ENCODE measurements at places on chromosomes 11 and 22.

DNA sequence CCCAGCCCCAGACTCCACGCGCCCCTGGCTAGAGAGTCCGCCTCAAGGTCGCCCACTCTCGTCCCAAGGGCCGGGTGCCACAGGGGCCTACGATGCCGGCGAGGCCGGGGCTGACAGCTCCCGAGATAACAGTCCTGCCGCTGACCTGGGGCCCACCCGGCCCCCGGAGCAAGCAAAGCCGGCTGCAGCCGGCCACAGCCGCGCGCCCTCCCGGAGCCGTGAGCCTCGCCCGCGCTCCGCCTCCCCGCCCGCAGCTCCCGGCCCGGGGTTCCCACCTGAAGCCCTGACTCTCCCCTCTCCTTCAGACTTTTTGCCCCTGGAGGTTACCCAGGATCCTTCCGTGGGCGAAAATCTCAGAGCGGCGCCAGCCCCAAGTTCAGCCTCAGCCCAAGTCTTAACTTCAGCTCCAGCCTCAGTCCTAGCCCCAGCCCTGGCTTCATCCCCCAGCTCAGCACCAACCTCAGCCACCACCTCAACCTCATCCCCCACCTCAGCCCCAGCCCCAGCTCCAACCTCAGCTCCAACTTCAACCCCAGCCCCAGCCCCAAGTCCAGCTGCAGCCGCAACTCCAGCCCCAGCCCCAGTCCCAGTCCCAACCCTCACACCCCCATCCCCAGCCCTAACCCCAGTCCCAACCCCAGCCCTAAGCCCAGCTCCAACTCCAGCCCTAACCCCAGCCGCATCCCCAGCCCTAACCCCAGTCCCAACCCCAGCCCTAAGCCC lies 1.7 kb downstream of the KLHDC7B start:
- no peak for DNase-seq

DNA sequence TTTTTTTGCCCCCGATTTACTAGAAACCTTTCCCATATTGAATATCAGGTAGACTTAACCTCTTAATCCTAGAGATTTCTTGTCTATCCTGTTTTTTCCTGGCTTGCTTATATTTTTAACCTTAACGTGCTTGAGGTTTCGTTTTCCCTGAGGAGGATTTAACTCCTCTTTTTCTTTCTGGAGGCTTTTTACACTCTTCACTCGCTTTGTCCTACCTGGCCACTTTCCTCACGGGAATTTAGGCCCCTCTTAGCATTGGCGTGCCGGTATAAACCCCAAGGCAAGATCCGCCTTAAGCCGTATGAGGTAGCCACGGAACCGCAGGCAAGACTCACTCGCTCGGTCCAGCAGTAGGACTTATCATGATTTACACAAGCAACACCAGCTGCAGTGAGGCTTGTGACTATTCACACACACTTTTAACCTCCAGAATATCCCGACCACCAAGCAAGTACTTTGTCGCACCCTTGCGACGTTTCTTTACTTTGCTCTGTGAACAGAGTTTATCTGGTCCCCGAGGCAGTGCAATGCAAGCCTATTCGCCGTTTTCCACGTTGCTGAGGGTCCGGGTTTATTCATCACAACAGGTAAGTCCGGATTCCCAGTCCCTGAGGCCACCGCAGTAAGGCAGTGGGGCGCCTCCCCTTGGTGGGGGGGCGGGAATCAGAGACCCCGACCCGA lies 20.6 kb upstream of the ALDH3B2 start:
- no peak for DNase-seq

- DNase-seq = no peak
These were observed 46.5 kb upstream of the CCDC134 start for GRCh38 chr22:41753984-41754383.

GRCh38 chr11:74929431-74930363 lies 19.2 kb downstream of the XRRA1 start:
- DNase-seq = peak; percentile 18

- no peak for DNase-seq
These were observed 18.5 kb upstream of the B4GALNT4 start for GRCh38 chr11:350723-351255.

DNA sequence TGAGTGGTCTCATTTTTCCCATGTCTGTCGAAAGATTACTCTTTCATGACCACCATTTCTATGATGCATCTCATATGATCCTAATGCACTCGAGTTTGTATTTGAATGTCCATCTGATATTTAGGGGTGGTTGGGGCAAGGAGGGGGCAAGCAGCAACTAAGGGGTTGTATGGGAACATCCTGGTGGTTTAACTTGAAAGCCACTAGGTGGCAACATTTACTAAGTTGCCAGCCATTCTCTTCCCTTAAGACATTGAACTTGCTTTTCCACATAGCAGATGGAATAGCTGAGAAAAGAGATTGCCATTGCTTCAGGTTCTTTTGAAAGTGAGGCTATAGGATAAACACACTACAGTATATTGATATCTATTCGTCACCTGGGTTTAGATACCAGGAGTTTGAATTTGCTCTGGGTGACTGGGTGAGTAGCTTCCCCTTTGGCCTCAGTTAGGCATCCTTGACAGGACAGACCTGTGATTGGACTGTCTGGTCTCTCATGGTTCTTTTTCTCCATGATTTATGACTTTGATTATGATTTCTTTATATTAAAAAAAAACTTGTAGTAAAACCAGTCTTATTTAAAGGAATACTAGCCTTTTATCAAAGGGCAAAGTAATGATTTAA lies 32.4 kb downstream of the NF2 start:
- DNase-seq = no peak

DNA sequence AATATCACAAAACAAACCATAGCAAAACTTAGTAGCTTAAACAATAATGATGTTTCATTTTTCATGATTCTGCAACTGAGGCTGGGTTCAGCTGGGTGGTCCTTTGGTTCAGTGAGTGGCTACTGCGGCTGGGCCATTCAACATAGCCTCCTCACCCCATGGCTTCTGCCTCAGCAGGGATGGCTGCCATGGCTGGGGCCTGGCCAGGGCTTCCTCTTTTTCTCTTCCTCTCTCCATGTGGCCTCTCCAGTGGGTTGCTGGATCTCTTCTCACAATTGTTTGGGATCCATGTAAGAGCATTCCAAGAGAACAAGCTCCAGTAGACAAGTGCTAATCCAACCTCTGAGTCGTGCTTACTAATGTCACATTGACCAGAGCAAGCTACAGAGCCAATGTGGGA lies 248.6 kb upstream of the PLET1 start:
- no peak for DNase-seq

GRCh38 chr11:93603225-93604007 lies 58.1 kb upstream of the CEP295 start:
- DNase-seq = no peak

GRCh38 chr11:75706260-75706729 lies 11.3 kb upstream of the MOGAT2 start:
- peak; percentile 33 for DNase-seq

DNA sequence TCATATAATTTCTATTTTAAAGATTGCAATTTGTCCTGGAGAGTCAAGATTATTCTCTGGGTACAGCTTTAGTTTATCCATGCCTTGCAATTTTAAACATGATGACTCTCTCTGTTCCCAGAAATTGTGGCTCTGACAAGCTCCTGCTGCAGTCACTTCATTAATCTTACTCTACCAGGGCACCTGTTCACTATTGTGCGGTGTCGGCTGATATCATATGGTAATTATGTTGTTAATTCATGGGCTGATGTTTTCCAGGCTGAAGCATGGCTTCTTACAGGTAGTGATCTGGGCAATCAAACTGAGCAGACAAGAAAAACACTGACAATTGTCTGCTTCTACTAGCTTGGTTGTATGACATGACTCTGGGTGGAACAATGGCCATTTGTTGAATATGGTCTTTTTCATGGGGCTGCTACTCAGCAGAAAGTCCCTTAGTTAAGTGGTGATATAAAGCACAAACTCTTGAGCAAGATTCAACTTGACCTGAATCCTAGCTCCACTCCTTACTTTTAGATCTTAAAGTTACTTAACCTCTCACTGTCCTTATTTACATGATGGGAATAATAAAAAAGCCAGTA lies 230.7 kb downstream of the FAT3 start:
- no peak for DNase-seq

DNA sequence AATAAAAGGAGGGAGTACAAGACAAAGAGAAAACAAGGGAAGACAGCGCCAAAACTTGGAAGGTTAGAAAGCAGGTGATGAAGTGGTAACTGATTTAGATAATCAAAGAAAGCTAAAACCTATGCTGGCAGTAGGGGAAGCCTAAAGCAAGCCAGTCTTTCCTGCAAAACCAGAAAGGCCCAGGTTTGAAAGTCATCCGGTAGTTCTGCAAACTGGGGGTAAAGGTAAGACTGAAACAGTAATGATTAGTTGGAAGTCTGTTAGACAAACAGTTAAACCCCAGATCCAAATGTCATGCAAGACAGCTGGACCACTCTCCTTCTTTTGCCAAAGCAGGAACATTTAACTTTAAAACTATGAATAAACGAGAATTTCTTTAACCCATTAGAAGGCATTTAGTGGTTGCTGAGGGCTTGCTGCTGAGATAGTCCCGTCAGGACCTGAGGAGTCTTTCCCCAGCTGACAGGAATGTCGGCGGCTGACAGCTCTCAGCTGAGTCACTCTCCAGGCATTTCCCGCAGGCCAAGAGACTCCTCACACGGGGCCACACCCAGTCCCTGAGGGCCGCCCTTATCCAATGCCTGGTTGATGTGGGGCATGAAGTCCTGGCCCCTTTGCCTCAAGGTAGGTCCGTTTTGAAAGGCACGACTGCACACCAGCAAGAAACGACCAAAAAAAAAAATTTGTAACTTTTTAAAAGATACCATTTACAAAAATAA lies 36.3 kb upstream of the CFAP300 start:
- no peak for DNase-seq

DNA sequence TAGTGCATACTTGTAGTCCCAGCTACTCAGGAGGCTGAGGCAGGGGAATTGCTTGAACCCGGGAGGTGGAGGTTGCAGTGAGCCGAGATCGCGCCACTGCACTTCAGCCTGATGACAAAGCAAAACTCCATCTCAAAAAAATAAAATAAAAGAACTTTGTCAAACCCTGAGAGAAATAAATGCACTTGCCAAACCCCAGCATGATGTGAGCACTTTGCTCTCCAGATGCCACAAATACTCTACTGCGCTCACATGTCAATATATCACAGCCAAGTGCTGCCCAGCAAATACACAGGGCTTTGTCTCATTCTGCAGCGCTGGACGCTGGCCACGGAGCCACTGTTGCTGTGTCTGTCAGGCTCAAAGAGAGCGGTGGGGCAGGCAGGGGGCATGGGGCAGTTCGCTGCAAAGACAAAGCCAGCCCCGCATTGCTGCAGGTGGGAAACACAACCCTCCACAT lies 45.1 kb downstream of the AHNAK start:
- no peak for DNase-seq

DNA sequence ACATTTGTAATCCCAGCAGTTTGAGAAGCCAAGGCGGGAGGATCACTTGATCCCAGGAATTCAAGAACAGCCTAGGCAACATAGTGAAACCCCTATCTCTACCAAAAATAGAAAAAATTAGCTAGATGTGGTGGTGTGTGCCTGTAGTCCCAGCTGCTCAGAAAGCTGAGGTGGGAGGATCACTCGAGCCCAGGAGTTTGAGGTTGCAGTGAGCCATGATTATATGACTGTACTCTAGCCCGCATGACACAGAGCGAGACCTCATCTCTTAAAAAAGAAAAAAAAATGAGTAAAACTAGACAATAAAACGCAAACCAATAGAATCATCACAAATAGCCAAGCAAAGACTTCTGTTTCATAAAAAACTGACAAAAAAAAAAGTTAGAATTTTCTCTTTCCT lies 21.8 kb downstream of the NUCB2 start:
- DNase-seq = no peak

DNA sequence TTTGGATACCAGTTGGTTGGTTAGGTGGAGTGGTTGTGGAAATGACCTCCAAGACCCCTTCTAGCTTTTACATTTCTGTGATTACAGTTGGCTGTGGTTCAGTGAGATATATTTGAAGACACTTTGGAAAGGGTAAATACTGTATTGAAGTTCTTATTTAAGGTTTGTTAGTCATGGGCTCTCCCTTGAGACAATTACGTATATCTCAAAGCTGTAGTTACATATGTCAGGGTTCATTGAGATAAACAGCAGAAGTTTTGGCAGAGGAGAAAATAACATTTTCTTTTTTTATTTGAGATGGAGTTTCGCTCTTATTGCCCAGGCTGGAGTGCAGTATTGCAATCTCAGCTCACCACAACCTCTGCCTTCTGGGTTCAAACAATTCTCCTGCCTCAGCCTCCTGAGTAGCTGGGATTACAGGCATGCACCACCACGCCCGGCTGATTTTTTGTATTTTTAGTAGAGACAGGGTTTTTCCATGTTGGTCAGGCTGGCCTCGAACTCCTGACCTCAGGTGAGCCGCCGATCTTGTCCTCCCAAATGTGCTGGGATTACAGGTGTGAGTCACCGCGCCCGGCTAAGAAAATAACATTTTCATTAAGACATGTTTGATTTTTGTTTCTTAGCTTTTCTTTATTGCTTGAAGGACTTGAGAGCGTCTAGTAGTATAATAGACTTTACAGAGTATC lies 1.9 kb downstream of the RNF121 start:
- DNase-seq = no peak

GRCh38 chr11:112523031-112523430 lies 262.4 kb upstream of the PLET1 start:
- no peak for DNase-seq

- no peak for DNase-seq
These were observed 51.5 kb upstream of the PHOX2A start for GRCh38 chr11:72295471-72295870.

- DNase-seq = no peak
These were observed 42.9 kb downstream of the MICAL3 start for GRCh38 chr22:17981497-17981896.

- DNase-seq = peak; percentile 5
These were observed 839 bp downstream of the CBY1 start for GRCh38 chr22:38657045-38657909.
